ENCODE measurements at places on chromosomes 6 and 20. TPM values are rescaled to one million over a fixed set of nuclear protein-coding genes. Genes with fewer than 3 reads are reported as not detected.
A peak's percentile ranks its signal among the peaks of the same experiment; 100 is the strongest.

DNA sequence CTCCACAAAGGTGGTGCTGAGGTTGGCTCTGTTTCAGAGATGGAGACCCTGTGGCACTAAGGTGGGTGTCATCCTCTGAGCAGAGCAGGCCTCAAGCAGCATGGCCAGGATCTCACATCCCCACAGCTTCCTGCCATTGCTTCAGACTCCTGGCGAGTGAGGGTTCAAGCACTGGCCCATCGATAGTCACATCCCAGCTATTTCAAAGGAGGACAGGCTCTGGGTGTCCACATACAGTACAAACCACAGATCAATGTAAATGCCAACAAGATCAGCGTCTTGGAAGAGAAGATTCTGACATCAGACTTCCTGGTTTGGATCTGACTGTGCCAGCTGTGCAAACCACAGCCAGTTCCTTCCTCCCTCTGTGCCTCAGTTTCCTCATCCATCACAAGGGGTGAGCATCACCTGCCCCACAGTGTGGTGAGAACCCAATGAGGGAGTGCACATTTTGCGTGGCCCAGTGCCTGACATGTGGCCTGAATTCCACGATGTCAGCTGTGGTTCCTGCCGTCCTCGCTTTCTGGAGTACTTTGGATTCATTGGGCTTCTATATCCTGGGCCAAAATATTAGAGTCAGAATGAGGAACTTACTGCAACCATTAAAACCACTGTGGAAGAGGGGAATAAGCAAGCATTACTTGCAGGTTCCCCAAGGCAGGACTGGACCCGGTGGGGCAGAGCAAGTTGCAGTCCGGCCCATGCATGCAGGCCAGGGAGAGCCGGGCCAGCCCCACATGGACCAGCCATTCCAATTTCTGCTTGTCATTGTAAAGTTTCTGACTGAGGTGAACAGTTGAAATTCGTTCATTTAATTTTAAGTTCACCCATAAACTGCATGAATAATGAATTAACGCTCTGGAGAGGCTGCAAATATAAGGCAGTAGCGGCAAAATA, 236.0 kb downstream of the TTLL2 start:
- no peak for DNase-seq

The TIAM2 gene
- 18.0 TPM for total RNA-seq

The POM121L2 gene
- total RNA-seq = not detected

DNA sequence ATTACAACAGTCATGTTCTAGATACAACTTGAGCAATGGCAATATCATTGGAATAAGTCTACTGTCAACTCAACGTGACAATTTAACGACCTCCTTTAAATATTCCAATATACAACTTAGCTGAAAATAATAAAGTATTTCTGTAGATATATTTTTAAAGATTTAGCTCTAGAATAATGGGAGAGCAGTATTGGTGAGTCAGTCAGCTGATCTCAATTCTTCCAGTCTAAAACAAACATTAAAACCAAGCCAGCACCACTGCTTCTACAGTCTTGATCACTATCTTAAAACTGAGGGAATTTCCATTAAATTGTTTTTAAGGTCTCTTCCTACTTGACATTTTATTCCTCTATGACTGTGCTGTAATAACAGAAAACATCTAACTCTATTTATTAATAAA, 38.2 kb downstream of the NOL7 start:
- no peak for DNase-seq

GRCh38 chr20:5114403-5114802, 5.4 kb downstream of the PCNA start:
- no peak for DNase-seq

DNA sequence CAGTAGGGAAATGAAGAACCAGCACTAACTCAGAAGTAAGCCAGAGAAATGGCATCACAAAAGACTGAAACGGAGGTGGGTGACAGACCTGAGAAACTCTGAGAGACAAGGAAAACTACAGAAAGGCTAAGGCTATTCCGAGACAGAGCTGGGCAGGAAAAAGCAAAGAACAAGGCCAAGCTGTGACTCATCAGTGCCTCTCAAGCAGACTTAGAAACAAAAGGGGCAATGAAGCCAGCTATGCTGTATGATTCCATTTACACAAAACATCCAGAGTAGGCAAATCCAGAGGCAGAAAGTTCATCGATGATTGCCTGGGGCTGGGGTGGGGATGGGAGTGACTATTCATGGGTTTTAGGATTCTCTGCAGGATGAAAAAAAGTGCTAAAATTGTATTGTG, 50.0 kb downstream of the SLC23A2 start:
- no peak for DNase-seq

The MYMX gene
- total RNA-seq = not detected

GRCh38 chr20:38228436-38228835, 32.1 kb downstream of the KIAA1755 start:
- DNase-seq = no peak

The ENPP5 gene
- 0.68 TPM for total RNA-seq

DNA sequence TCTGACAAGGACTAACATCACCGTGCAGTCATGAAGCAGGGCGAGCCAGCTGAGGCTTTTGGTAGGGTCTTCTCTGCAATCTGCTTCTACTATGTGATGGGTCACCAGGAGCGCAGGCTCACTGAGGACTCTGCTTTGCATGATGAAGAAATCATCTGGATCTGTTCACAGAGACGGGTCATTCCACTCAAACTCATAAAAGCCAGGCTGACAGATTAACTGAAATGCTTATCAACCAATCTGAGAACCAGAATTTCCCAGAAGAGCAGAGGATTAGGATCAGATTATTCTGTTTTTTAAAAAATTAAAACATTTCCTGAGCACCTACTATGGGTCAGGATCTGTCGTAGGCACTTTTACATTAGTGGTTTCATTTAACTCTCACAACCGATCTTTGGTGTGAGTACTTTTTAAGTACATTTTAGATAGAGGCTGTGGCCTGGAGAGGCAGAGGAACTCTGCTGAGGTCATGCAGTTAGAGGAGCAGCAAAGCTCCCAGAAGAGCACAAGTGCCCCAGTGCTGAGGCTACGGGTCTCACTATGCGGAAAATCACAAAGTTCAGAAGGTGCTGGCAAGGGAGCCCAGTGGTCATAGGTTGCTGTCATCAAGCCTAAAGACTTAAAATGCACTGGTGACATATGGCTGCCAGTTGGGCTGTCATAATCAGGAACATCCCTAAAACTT, 109.1 kb downstream of the BACH2 start:
- peak; percentile 39 for DNase-seq

DNA sequence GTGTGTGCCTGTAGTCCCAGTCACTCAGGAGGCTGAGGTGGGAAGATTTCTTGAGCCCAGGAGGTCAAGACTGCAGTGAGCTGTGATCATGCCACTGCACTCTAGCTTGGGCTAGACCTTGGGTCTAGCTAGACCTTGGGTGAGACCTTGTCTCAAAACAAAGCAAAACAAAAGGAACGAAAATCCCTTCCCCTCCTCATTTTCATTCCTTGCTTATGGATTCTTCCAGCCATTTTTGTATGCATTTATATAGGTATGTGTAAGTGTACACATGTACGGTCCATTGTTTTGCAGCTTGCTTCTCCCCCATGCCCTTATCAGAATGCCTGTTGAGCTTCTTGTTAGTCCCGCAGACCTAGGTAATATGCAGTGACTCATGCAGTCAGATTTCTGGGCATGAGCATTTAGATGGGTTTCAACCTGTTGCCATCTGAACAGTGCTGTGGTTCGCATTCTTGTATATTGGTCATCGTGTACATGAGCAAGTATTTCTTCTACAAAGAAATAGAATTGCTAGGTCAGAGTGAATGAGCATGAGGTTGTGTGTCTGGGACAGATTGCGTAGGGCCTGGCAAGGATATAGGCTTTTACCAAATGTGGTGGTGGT, 73.2 kb downstream of the ATRN start:
- no peak for DNase-seq

All from B cell (primary cell).